ENCODE measurements at places on chromosomes 5 and 9. TPM values are rescaled to one million over a fixed set of nuclear protein-coding genes. Genes with fewer than 3 reads are reported as not detected.

SLCO4C1 gene
- total RNA-seq: 1.9 TPM

SLCO6A1 gene
- total RNA-seq: not detected

MAST4 gene
- 8.4 TPM for total RNA-seq

OR1Q1 gene
- not detected for total RNA-seq

CTNNAL1 gene
- total RNA-seq: 4.3 TPM

SVEP1 gene
- total RNA-seq: not detected

CDH9 gene
- 0.10 TPM for total RNA-seq

Data from mononuclear cell (primary cell).